ENCODE measurements at places on chromosomes 2 and 18.

DNA sequence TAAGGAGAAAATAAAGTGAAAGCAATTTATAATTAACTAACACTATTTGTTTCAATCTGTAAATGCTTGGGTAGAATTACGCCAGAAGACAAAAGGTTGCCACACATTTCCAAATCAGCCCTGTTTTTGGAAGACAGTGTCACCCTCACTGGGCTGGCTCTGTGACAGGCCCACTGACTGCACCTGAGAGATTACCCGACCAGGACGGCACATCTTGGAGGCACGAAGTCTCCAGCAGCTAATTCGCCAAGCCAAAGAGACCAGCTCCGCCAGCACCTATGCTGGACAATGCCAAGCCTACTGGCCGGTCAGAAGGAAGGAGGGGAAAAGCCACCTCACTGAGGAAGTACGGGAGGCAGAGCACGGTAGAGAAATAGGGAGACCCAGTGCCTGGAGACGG lies 61.9 kb downstream of the CYB5A start:
- no peak for DNase-seq

DNA sequence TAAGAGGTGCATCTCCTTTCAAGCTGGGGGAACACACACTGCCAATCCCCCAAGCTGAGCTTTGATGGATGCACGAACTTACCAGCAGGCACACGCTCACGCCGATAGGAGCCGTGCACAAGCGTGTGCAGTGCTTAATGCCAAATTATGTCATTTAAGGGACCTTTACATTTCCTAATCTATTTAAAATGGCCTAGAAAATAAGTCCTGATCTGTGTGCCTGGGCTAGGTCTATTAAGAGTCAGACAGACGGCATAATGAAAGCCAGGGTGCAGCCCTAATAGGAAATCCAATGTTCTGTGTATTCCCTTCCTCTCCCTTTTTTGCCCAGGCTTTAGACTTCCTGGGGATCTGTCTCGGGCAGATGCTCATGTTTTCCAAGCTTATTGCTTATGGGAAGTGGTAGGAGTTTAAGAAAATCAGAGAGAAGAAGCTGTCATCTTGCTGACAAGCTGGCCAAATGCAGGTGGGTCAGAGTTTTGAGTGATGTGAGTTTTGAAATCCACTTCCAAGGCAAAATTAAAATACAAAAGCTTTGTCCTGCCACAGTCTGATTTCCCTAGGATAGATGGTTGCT lies 142.6 kb downstream of the MYT1L start:
- no peak for DNase-seq

DNA sequence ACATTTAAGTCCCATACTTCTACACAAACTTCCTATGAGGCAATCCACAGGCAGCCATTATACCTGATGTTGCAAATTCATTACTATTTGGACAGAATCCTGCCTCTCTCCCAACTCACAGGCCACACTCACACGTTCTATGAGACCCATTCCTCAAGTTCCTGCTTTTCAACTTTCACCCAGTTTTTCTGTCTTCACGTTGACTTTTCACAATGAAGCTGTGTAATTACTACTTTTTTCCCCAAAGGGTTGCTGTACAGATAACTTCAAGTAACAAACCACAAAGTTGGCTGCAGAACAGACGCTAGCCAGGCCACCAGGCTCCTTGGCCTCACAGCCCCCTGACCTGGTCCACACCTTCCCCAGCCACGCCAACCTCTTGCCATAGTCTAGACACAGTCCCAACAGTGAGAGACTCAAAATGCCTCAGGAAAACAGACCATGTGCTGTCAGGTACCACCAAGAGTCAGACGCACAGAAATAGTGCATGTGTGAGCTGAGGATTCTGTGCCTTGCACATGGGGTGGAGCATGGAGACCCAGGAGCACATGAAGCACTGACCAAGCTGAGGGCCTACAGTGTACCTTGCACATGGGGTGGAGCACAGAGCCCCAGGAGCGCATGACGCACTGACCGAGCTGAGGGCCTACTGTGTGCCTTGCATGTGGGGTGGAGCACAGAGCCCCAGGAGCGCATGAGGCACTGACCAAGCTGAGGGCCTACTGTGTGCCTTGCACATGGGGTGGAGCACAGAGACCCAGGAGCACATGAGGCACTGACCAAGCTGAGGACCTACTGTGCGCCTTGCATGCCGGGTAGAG lies 61.0 kb downstream of the EIPR1 start:
- no peak for DNase-seq

GRCh38 chr2:168182550-168183249 lies 64.7 kb downstream of the STK39 start:
- no peak for DNase-seq

DNA sequence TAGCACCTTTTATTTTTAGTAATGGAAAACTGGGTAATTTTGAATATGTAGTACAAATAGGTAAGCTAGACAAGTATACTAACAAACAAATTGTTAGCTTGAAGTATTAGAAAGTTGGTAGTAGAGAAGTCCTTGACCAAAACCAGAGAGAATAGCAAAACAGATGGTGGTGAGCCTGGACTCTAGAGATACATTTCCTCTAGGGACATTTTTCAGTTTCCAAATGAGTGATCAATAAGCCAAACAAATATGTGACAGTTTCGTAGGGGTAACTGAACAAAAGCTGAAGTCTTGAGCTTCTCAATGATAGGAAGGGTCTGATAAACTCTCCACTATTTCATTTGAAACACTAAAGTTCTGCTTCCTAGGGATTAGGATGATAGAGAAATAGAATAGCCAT lies 692.0 kb upstream of the FAM98A start:
- DNase-seq, result no peak

DNA sequence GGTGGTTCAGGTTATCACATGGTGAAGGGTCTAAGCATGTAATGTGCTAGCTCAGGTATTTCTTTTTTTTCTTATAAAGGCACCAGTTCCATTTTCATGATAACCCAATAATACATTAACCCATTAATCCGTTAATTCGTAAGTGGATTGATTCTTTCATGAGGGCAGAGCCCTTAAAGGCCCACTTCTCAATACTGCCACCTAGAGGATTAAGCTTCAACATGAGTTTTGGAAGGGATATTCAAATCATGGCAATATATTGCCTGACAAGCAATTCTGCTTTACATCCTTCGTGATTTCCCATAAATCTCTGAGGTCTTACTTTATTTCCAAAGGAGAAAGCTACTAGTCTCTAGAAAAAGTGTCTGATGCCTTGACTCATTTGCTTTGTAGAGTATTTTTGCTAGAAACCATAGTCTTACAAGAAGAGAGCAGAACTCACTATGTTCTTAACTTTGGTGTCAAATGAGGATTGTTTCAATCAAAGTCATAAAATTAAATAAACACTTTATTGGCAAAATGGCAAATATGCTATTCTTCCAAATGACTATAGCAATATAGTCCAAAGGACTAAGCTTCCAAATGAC lies 271.3 kb downstream of the KCNS3 start:
- DNase-seq, result peak; percentile 75

DNA sequence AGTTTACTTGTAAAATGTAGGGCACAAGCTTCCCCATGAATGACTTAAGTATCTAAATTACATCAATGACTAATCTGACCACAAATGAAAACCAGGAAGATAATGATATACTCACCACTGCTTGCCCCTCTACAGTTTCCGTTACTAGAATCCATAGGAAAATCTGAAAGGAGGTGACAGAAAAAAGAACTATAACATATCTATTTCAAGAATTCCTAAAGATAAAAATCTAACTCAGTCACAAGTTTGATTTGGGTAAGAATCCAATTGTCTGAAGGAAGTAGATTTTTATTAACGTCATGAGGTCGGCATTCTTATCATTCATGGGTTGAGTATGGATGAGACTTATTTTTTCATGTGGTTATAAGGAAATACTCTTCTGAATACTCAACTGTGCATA lies 7.8 kb downstream of the FRZB start:
- no peak for DNase-seq

DNA sequence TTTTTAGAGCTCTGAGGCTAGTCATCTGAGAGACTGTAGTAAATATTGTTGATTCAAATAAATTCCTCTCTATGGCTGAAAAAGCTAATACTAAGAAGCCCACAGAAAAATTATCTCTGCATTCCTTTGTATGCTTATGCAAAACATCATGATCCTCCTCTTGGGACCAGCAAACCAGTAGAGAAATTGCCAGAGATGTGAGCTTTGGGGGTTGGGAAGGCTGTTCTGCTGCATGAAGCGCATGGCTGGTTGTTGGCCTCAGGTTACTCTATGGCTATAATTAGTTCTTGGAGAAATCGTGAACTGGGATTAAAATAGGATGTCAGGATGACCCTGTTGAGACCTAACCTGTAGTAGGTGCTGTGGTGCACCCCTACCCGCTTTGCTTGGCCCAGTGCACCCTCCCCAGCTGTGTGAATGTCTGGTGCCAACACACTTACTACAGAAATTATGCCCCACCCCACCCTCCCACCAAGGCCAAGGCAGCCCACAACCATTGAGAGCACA lies 35.5 kb upstream of the C1D start:
- DNase-seq, result no peak

DNA sequence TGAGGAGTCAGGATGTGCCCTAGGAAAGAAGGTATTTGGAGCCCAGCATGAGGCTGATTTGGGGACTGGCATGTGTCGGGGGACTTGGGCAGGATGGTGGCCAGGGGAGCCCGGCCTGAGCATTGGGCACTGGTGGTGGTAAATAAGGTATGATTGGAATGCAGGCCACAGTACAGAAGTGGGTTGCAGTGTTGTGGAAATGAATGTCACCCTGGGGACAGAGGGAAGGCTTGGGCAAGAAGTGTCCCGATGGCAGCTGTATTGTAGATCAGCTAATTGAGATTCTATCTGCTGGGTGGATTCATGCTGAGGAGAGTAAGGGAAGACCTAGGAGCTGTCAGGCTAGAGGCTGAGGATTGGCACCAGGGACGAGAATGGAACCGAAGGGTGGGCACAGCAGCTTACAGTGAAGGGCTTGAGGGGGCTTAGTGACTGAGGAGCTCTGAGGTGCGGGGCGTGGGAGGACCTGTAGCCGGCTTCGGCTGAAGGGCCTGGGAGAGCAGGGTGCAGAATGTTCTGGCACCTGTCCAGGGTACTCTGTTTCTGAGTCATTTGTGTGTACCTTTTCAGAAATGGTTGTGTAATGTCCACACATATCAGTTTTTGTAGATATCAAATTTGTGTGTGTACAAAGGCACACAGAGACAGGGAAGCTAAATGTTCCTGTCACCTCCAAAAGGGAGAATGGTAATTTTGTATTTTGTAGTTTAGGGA lies 170.2 kb downstream of the PRKCE start:
- peak; percentile 77 for DNase-seq

DNA sequence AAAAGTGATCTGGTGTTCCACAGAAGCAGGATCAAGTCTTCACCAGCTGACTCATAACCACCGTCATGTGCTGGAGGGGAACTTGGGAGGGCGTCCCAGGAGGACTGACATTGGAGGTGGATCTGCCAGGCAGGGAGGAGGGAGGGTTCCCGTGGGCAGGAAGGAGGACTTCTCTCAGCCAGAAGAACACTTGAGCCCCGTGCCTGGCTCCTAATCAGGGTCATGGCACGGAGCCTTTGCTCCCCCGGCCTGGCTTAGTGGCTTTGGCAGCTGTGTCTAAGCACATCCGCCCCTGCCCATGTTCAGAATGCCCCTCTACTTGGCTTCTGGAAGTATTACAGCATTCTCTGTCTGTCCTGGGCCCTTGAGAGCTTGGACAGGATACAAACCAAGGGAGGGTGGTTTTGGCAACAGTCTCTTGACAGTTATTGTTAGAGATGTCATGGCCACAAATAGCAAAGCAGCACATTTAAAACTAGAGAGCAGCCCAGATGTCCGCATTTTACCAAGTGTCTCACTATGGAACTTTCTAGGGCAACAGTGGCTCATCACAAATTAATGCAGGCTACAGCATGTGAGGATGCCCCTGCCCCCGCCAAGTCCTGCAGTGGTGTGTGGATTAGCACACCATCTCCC lies 11.5 kb downstream of the PPP1R7 start:
- peak; percentile 90 for DNase-seq

GRCh38 chr2:40341198-40341597 lies 110.7 kb downstream of the SLC8A1 start:
- DNase-seq, result peak; percentile 56

GRCh38 chr2:73832930-73833329 lies 4.2 kb downstream of the STAMBP start:
- DNase-seq, result peak; percentile 41

All from fibroblast of lung (primary cell).